Lung (tissue), 17 donors: ENCODE measurements at places on chromosomes 1 and 21.

GRCh38 chr1:148379697-148380096 lies 103.4 kb downstream of the PPIAL4G start:
- peak; percentile 3 for DNase-seq

DNA sequence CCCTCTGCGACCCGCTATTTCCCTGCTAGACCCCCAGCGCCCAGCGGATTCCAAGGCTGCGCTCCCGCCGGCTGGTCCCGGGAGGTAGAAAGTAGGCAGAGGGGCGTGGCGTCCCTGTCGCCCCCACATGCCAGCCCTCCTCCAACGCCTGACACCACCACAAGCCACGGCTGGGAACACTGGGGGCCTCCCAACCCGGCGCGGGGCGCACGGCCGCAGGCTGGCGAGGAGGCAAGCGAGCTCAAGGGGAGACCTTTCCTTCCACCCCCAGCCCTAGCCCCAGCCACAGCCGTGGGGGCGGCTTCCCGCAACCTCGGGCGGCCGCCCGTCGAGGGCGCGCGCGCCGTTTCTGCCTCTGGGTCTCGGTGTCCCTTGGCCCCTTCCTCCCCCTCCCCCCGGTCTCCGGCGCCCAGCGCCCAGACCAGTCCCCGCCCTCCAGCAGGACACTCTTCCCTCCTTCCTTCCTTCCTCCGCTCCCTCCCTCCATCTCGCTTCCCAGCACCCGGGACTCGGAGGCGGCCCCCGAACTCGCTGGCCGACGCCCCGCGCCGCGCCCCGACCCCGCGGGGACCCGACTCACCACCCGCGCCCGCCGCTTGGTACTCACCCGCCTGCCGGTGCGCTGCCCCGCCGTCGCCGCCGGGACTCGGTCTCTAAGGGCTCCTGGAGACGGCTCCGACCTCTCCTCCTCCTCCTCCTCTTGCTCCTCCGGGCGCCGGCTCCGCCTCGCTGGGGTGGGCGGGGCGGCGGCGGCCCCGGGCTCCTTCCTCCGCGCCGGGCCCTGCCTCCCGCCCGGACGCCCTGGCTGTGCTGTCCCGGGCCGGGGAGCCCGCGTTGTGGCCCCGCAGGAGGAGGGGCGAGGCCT lies at the start of gene GNG12:
Gene GNG12, minus strand, starts transcription at position 731 of the 865 bp plus-strand sequence. CDS start 125,781 bp downstream, outside the sequence.
- DNase-seq: peak; percentile 86

GRCh38 chr1:160579216-160579701 lies at the start of gene CD84:
Gene CD84, minus strand, starts transcription at chr1:160579496. Its CDS starts 59 bp downstream, at chr1:160579437.
- DNase-seq: no peak

- no peak for DNase-seq
These were observed 88.0 kb upstream of the CTTNBP2NL start for GRCh38 chr1:112307930-112308591.

DNA sequence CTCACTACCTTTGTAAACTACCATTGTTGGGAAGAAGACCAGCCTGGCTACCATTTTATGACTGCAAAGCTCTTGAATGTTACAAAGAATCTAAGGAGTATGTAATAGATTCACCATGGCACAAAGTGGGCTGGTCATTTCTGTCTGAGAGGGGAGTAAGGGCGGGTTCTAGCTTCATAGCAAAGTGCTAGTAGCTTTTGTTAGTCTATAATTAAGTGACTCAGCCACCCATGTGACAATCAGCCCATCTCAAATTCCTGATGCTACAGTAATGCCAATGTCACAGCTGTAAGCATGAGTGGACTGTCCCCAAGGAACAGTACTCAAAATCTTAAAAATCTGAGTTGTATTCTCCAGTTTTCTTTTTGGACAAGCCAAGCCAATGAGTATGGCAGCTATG lies 15.4 kb upstream of the OTUD3 start:
- DNase-seq: no peak

GRCh38 chr1:233121947-233122559 lies 171.6 kb downstream of the NTPCR start:
- DNase-seq: no peak

DNA sequence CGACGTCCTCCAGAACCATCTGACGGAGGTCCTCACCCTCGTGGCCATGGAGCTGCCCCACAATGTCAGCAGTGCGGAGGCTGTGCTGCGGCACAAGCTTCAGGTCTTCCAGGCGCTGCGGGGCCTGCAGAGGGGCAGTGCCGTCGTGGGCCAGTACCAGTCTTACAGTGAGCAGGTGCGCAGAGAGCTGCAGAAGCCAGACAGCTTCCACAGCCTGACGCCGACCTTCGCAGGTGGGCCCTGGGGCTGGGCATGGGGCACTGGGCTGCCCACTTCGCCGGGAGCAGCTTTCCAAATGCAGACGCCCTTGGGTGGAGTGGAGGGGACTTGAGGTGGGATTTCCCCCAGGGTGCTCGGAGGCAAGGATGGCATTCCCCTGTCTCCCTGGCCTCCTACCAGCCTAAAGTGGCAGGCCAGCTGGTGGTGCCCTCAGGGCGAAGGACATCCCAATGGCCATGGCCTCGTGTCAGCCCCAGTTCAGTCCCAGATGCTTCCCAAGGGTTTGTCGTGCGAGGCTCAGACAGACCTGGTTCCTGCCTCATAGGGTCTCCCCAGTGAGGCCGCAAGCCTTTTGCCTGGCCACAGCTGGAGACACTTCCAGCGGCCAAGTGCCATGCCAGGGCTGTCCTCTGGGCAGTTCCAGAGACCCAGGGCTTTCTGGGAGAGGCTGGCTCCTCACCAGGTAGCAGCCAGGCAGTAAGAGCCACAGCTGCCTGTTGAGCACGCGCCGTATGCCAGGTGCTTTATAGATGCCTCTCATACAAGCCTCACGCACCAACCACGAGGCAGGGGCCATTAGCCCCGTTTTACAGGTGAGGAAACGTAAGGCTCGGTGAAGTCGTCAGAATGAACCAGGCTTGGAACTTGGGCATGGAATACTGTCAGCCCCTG lies 27.8 kb downstream of the H6PD start:
- no peak for DNase-seq

GRCh38 chr1:203086992-203087763 lies 1.4 kb upstream of the MYOG start:
- DNase-seq: no peak

GRCh38 chr1:66938613-66939012 lies 13.8 kb downstream of the MIER1 start:
- DNase-seq: no peak

GRCh38 chr1:49677706-49678105 lies 346.0 kb downstream of the AGBL4 start:
- no peak for DNase-seq

DNA sequence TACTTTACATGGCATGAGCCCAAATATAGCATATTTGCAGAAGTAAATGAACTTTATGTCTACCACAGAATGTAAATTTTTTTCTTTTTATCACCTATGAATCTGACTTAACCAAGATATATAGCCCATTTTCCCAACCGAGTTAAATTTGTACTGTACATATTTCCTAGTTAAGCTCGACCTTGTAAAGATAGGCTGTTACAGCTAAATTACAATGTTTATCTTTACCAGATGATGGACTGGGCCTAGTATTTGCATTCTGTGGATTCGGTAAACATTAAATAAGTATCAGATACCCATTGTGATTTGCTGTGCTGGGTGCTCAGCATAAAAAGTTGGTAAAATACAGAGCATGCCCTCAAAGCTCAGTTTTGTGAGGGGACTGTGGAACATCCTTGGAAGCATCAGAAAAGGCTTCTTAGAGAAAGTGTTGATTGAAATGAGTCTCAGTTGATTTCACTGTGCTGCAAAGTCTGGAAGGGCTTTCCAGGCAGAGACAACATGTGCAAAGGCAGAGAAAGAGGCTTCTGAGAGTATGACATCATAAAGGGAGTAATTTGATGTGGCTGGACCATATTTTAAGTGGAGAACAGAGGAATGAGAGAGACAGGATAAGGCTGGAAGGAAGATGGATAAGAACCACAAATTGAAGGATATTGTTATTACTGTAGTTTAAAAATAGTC lies 27.4 kb downstream of the MORC3 start:
- no peak for DNase-seq

DNA sequence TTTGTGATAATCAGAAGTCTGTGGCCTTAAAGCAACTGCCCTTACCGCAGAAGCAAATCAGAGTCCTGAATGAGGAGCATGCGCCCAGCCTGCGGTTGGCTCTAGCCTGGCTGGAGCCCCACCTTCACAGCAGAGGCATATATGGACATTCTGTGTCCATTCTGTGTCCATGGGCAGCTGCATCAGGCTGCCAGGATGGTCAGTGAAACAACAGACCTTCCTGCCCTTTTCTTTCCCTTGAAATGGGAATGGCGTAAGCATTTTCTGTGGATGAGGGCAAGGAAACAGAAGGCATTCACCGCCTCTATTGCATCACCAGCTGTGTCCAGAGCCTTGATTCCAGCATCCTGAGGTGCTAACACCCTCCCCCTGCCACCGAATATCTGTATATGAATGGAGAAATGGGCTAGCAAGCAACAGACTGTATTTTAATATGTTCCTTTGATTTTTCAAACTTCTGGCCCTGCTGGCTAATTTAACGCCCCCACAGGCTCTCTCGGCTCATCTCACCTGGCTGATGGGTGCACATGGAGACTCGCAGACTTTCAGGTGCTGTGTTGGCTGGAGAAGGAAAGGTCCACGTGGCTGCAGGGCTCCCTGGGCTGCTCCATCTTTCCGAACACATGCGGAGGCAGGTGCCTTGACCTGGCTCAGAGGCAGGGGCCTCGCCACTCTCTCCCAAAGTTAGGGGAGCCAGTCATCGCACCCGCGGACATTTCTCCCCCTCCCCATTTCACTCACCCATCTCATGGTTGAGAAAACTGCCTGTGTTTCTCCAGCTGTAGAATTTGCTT lies 159.2 kb downstream of the GALNT2 start:
- DNase-seq: no peak

DNA sequence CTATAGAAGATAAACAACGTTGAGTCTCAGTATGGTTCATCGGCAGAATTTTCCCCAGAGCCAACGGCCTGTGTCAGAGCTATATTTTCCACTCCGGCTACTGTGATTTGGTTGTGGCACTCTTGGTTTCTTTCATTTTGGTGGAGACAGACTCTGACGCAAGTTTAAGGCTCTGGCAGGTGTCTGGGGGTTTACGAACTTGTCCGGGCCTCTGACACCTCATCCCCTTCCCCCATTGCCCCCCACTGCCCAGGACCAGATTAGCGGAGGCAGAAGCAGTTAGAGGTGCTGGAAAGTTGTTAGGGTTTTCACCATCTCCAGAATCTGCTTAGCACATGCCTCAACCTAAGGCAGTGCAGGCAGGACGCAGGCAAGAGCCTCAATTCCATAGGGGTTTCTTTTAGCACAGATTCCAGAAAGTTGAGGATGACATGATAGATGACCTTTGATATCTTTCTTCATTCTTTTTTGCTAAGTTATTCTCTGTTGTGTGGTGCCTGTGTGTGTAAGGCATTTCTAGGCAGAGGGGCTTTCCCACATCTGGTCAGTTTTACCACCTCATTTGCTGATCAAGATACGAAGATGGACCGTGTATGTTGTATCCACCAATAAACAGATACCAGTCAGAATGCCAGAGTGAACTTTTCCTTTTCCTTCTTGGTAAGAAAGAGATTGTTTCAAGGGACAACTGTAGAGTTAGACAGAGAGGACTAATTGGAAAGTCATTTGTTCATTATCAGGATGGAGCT lies 18.4 kb upstream of the IL10 start:
- DNase-seq: no peak

DNA sequence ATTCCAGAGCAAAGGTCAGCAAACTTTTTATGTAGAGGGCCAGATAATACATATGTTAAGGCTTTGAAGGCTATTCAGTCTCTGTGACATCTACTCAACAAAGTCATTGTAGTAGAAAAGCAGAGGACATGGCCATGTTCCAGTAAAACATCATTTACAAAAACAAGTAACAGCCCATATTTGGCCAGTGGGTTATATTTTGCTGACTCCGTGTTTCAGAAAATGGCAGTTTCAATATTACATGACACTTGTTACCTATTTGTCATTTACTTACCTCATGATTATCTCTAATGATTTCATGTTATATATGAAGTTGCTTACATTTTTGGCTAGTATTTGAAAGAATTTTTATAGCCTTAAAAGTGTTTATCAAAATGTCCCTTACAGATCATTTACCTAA lies 117.4 kb upstream of the B3GALT2 start:
- no peak for DNase-seq

DNA sequence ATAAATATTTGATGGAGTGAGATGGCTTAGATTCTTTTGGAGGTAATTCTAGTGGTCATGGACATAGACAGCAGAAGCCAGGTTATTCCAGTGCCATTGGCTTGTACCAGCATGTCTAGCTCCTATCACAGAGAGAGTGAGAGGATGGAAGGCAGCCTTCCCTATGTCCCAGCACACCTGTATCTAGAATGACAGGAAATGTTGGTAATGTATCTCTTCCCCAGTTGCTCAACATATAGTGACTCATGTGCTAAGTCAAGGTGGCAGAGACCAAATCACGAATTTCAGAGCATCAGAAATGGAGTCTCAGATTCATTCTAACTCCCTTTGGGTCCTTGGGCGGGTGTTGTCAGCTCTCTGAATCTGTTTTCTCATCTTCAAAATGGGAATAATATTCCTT lies 28.4 kb downstream of the METTL13 start:
- DNase-seq: no peak

DNA sequence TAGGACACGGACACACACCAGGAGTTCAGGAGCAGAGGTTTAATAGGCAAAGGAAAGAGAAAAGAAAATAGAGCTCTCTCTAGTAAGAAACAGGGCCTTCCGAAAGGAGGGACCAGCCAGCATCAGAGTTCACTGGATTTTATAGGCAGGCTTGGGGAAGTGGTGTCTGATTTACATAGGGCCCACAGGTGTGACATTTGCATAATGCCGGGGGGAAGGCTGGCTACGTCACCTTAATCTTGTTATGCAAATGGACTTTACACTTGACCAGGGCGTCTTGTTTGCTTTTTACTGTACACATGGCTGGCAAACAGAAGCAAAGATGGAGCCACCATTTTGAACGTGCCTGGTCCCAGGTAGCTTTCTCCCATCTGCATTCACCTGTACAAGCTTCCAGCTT lies at the start of gene OR14A16:
Gene OR14A16, minus strand, starts transcription at position 97 of the 400 bp plus-strand sequence. CDS start 8,390 bp downstream, outside the sequence.
- DNase-seq: no peak

DNA sequence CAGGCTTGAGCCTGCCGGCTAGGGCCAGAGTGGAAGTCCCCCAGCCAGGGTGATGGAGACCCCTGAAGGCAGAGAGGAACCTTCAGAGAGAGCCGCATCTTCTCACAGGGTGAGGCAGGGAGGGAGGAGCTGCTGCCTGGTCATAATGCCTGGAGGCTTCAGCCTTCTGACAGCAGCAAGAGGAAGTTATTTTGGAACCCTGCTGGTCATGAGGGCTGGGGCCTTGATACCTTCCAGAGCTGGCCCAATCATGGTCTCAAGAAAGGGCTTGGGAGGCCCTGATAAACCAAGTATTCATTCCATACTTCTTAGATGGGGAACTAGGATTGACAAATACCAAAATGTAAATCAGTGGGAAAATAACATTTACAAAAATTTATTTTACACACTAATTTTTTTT lies 26.6 kb upstream of the MPZL1 start:
- no peak for DNase-seq

GRCh38 chr1:17177651-17178050 lies 27.3 kb upstream of the PADI1 start:
- no peak for DNase-seq

GRCh38 chr1:241813768-241814320 lies 34.2 kb upstream of the EXO1 start:
- DNase-seq: no peak

GRCh38 chr1:55172272-55172671 lies 42.9 kb downstream of the USP24 start:
- DNase-seq: peak; percentile 37
